ENCODE measurements at places on chromosomes 6 and 20. TPM values are rescaled to one million over a fixed set of nuclear protein-coding genes. Genes with fewer than 3 reads are reported as not detected.

DNA sequence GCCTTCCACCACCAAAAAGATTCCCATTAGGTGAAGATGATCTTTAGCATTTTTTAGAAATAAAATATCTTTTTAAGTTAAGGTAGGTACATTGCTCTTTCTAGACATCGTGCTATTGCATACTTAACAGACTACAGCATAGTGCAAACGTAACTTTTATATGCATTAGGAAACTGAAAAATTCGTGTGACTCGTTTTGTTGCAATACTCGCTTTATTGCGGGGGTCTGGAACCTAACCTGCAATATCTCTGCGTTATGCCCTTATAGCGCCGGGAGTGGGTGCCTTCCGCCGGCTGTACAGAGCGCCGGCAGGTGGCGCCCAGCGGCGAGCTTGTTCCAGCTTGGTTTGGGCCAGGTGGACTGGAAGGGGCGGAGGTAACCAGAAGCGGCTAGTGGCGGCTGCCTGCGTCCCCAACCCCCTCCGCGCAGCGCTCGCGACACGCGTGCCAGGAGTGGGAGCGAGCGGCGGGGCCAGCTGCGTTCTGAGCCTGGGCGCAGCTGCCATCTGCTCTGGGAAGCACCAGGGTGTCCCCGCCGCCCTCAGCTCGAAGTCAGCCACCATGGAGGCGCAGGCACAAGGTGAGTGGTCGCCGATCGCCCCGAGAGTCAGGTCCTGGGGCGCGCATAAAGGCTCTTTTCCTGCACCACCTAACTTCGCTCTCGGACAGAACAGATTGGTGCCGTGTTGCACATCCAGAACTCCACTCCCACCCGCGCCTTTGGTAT is at the start of gene TPD52L1:
TSS of gene TPD52L1 (plus strand) at position 383 of the 727 bp plus-strand sequence. CDS start at position 562, 179 bp downstream.
- H3K36me3 ChIP-seq, result no peaks in the 10 kb centered on the region
- H3K27ac ChIP-seq, result no peak within 1 kb of the TSS
- no peaks in the 10 kb centered on the region for H3K4me1 ChIP-seq
- peak within 1 kb of the TSS; percentile 79 for H3K4me3 ChIP-seq

Gene PLTP
- total RNA-seq, result 8.9 TPM

Gene KCNS1
- total RNA-seq, result 0.23 TPM

Gene PLCB4
- not detected for total RNA-seq

Gene TBC1D7
- 20.3 TPM for total RNA-seq

Data from activated T-cell treated with anti-CD3 and anti-CD28 coated beads, Interleukin-2, amount 50 U/mL, for 72 hours (primary cell).